ENCODE measurements at places on chromosomes 6 and 20. TPM values are rescaled to one million over a fixed set of nuclear protein-coding genes. Genes with fewer than 3 reads are reported as not detected.
A peak's percentile ranks its signal among the peaks of the same experiment; 100 is the strongest.

Gene HS3ST5
- total RNA-seq: not detected

- peak; percentile 65 for DNase-seq
Measured at GRCh38 chr6:154653853-154654252, 79.4 kb upstream of the SCAF8 start.

Gene MOG
- total RNA-seq: not detected

Gene PTCRA
- total RNA-seq: not detected

GRCh38 chr6:85127168-85127498 lies 322.8 kb upstream of the NT5E start:
- DNase-seq: no peak

Gene SYCP2L
- total RNA-seq: not detected

Gene ZNF831
- not detected for total RNA-seq

Gene WFDC8
- total RNA-seq: not detected

Gene SS18L1
- total RNA-seq: 16.1 TPM

- DNase-seq: no peak
Measured at GRCh38 chr6:112179631-112180030, 74.7 kb downstream of the LAMA4 start.

DNA sequence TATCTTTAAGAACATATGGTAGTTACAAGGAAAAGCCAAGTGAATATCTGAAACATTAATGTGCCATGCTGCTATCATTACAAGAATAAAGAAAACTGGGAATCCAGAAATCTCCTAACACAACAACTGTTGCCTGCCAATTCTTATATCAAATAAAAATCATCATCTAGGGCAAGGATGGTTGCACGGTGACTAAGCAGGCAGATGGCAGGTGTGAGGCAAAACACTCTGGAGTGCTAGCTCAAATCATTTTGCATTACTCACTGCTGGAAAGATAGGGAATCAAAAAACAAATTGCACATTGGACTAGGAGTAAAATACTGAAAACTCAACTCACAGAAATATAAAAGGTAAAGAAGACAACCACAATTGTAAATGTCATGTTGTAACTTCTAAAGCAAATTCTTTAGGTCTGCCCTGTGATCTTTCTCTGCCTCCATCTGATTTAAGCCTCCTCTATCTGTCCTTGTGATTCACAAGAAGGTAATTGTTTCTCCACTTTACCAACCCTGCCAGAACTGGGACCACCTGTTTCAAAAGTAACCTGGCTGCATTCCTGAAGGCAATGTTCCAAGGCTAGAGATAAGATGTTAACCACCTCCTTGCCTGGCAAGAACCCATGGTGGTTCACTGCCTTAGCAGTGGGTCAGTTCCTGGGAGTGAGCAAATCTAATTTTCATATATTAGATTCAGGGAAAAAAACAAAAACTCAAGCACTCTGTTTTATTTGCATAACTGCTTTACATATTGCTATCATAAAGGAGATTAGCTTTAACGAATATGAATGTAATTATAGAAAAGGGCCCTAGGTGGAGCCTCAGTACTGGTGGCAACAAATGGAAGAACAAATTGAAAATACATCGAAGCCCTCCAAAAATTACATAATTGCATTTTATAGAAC lies 33.1 kb upstream of the LCA5 start:
- DNase-seq: peak; percentile 54

Gene BMP5
- total RNA-seq: not detected

DNA sequence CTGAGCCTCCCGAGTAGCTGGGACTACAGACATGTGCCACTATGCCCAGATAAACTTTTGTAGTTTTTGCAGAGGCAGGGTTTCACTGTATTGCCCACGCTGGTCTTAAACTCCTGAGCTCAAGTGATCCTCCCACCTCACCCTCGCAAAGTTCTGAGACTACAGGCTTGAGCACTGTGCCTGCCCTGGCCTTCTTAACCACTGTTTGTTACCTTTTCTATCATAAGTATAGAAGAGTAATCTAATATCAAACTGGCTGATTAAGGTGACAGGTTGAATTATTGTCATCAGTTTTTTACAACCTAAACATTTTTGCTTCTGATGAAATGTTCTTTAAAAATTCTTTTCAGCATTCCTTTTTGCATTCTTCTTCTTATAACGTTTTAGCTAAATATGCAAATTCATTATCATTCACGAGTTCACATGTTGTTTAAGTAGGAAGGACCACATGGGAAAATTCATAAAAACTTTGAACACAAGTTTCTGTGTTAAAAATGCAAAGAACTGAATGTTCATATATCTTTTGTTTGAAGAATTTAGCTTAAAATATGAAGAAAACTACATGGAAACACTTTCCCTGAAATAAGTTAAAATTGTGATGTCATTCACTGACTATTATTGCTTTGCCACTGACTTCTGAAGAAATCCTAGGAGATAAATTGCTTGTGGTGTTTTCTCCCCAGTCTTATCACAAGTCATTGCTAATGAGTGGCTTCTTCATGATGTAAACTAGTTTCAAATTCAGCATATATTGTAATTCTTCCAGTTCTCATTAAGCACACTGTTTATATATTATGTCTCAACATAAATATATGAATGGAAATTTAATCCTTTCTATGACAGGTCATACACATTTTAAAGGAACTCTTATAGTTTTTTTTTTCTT lies 106.7 kb downstream of the ADGRB3 start:
- no peak for DNase-seq

DNA sequence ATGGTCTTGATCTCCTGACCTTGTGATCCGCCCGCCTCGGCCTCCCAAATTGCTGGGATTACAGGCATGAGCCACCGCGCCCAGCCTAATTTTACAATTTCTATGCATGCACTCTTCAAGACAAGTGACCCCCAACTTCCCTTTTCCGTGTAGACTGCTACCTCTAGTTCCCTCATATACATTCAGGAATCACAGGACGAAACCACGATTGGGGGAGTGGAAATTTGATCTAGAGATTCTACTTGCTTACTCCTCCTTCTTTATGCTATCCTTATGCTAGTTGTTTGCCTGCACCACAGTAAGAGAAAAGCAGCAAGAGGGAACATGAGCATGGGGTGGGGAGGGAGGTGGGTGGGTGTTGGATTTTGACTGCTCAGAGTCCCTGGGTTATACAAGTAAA lies 34.9 kb downstream of the OSTM1 start:
- DNase-seq: no peak

Gene NEDD9
- total RNA-seq: 4.4 TPM

DNA sequence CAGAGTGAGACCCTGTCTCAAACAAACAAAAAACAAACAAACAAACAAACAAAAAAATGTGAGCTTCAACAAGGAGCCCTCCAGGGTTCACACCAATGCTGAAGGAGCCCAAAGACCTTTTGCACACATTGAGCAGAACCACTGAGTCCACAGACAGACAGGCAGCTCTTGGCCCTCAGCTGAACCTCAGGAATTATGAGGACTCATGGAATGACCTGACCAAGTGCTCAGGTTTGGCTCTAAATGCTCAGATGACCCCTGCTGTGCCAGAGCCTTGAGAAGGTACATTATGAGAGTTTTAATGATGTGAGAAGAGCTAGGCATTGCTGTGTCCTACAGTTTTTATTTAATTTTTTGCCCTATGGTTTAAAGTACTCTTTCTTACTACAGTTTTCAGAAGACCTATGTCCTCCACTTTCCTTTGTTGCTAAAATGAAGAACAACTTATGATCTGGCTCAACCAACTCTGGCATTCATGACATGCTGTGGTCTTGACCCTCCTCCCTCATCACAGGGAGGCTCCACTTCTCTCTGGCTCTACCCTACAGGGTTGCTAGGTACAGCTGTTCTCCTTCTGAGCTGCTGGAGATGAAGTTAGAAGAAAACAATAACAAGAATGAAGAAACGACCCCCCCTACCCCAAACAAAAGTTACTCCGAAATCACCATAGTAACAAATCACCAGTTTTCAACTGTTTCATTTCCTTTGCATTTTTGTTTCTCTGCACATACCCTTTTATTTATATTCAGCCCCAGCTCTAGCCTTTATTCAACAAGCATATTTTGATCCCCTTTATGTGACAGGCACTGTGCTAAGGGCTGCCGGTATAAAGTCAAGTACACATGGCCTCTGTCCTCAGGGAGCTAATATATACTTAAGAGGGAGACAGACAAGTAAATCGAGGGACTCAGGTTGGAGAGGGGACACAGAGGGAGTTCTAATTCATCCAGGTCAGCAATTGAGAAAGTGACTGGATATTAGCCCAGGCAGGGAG lies 128.7 kb upstream of the TRAF3IP2 start:
- DNase-seq: no peak

Gene SLC17A3
- not detected for total RNA-seq

- no peak for DNase-seq
Measured at GRCh38 chr6:122747573-122747972, 31.9 kb upstream of the FABP7 start.

DNA sequence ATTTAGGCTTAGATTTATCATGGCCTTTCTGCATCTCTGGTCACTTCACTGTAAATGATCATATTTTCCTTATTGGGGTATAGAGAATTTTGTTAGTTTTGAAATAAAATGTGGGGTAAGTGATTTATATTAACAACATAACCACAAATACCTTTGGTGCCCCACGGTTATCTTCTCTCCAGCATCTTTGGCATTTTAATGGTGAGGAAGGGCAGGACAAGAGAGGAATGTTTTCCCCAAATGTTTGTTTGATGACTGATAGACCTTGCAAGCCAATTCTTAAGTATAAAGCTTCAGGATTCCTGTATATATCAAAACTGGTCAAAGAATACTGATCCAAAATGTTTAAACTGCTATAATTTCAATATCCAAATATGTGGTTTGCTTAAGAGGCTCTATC lies 171.6 kb upstream of the SMLR1 start:
- no peak for DNase-seq

DNA sequence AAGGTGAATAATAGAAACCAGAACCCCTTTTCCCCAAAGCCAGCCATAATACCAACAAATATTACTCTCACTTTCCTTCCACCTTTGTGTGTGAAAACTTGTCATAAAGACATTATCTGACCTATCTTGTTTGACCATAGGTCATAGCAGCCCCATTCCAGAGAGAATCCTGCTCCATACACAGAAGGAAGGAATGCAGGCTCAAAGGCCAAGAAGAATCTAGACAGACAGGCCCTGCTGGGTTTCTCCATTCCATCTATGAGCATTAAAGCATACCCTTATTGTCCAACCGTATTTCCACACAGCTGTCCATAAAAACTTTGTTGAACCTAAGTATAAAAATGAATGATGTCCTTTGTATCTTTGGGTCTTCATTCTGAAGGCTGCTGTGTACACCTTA lies 40.7 kb upstream of the KCNK5 start:
- no peak for DNase-seq

Gene ZNF334
- total RNA-seq: not detected

Gene NRSN1
- not detected for total RNA-seq

All from MCF 10A (cell line).